ENCODE measurements at places on chromosomes 2 and 18. TPM values are rescaled to one million over a fixed set of nuclear protein-coding genes. Genes with fewer than 3 reads are reported as not detected.

DNA sequence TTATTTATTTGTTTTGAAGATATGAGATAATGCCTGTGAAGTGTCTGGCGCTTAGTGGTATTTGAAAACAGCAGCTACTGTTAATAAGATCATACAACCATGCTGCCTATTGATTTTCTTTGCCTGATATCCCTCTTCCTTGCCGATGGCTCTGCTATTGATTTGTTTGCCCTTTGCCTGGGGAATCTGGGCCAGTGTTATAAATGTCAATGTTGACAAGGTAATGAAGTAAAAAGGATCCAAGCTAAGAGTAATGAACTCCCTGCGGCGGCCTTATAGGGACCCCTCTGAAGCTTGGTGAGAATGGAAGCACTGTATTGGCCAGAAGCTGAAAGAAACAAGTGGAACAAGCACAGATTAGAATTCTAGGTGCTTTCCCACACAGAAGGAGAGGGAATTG, 854.6 kb downstream of the CNTNAP5 start:
- H3K36me3 ChIP-seq: no peaks in the 10 kb centered on the region
- no peak overlapping the region for H3K27ac ChIP-seq
- no peak for DNase-seq
- no peak overlapping the region for H3K4me3 ChIP-seq

DNA sequence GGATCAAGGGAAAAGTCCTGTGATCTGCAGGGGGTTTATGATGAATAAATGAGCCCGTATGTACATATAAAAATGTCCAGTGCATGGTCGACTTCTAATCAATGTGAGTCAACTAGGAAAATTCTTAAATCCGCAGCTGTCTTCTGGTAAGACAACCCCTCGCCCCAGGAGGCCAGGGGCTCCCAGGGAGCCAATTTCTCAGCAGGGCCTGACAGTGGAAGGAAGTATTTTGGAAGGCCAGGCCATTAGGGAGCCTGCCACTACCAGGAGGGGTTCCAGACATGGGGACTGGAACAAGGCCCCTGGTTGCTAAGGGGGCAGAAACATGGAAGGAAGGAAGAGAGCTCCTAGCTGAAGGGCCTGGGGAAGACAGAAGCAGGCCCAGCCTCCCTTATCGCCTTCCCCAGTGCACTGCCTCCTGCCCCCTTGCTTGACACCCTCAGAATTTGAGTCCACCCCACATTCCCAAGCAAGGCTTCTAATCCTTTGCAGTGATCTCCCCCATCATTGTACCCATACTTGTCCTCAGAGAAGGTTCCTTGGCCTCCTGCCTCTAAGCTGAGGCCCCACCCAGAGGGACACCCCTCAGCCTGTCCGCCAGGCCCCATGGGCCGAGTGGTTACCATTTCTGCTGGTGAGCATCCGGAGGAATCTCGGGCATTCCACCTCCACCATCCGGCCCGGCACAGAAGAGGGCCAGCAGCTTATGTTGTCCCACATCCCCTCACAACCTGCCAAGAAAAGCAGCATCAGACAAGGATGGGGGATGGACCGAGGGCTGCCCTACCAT, 45.9 kb downstream of the SCTR start:
- no peak overlapping the region for H3K27ac ChIP-seq
- DNase-seq: no peak

DNA sequence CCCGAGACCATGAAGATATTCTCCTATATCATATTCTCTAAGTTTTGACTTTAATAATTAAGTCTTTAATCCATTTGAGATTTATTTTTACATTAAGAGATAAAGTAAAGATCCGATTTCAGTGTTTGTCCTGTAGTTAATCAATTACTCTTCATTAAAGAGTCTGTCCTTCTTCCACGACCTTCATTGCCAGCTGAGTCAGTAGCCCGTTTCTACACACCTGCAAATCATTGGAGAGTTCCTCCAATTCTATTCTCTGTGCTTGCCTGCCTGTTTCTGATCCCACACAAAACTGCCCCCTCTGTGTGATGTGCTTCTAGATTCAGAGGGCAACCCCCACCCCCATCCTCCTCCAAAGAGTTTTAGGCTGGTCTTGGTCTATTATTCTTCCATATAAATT, 119.2 kb downstream of the KCNF1 start:
- H3K36me3 ChIP-seq: peaks cover 6% of the 10 kb centered on the region
- DNase-seq: no peak
- H3K27me3 ChIP-seq: peaks cover 13% of the 10 kb centered on the region
- H3K27ac ChIP-seq: no peak overlapping the region
- H3K4me1 ChIP-seq: no peaks in the 10 kb centered on the region
- H3K4me3 ChIP-seq: no peak overlapping the region

DNA sequence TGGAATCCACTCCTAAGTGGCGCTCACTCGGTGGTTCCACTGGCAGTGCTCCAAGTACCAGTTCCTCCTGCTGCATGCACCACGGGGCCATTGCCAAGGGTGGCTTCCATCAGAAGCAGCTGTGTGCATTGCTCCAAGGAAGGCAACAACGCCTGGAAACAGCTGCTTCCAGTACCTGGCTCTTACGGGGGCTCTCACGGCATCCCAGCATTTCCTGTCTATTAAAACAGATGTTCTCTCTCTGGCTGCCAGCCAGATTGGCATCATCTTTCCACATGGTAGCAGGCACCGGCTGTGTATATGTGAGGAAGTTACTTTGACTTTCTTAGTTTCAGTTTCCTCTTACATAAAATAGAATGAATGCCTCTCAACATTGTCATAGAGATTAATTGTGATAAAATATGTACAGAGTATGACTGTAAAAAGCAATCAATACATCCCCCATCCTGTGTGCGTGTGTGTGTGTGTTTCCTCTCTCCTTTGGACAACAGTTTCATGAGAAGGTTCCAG, 84.9 kb downstream of the CMPK2 start:
- H3K27me3 ChIP-seq: peaks cover 10% of the 10 kb centered on the region
- H3K36me3 ChIP-seq: no peaks in the 10 kb centered on the region
- H3K27ac ChIP-seq: no peak overlapping the region
- H3K4me1 ChIP-seq: peaks cover 7% of the 10 kb centered on the region
- DNase-seq: no peak
- peak overlapping the region; percentile 8 for H3K4me3 ChIP-seq

GRCh38 chr2:72689579-72690195, 136.1 kb downstream of the EXOC6B start:
- H3K27ac ChIP-seq: no peak overlapping the region
- H3K27me3 ChIP-seq: no peaks in the 10 kb centered on the region
- no peak for DNase-seq
- H3K36me3 ChIP-seq: no peaks in the 10 kb centered on the region

DNA sequence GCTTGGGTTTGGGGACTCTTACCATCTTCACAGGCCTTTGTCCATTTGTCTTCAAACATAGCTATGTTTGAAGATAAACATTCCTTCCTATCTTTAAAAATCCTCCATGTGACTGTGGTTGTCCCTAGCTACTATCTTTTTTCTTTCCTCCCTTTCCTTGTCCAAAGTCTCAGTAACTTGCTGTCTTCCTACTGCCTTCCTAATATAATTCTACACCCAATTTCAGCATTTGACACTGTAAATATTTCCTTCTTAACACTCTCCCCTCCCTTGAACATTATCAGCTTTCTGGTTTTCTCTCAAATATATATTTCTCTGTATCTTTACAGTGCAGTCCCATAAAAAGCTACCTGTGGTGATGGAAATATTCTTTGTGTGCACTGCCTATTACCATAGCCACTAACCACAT, 5.3 kb upstream of the SP3 start:
- no peak overlapping the region for H3K27ac ChIP-seq
- DNase-seq: no peak
- H3K36me3 ChIP-seq: no peaks in the 10 kb centered on the region

Gene ERICH2
- total RNA-seq: not detected

Gene CRYGC
- not detected for total RNA-seq

All from natural killer cell treated with Interleukin-12 subunit alpha and Interleukin-12 subunit beta and Interleukin-15 and Interleukin-18, amount 100 ng/mL, for 72 hours (primary cell).